ENCODE measurements at places on chromosomes 12 and 14.

- DNase-seq, result no peak
Observed at GRCh38 chr14:97477353-97477752, 680.2 kb downstream of the VRK1 start.

DNA sequence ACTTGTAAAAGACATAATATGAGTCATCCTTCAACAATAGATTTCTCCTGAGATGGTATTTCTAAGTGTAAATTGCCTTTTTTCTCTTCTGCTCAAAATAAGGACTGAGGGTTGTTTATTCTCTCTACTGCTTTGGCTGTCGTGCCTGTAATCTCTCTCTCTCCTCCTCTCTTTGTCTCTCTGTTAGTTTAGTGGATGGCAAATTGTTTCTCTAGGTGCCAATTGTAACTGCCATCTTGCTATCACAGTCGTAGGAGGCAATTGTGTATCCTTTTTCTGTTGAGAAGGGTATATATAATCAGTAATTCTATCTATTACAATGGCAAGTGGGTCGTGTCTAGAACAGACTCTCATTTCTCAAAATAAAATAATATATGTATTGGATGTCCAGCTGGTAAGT, 545.0 kb upstream of the FBXO33 start:
- DNase-seq, result no peak

DNA sequence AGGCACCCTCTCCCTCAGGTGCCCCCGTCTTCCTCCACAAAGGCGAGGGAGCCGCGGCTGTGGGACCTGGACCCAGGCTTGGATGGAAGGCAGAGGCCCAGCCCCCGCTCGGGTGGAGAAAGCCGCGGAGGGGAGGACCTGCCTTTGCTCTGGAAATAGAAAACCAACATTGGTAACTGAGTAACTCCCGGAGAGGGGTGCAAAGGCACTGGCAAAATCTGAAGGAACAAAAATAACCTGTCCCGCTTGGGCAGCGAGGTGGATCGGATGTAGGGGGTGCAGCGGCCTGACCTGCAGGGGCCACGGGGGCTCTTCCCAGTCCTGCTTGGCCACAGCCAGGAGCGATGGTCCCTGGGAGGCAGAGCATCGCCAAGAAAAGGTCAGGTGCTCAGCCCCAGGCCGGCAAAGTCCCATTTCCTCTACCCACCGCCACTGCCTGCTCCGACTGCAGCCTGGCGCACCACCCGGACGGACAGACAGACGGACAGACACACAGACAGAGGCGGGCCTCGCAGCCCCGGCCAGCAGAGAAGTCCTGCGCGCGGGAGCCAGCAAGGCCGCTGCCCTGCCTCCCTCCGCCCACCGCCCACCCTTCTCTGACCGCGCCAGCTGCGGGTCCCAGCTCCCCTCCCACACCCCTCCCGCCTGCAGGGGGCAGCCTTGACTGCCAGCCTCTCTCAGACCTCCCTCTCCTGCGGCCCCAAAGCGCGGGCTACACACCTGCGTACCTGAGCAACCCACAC, 21.4 kb upstream of the TMEM106C start:
- DNase-seq, result peak; percentile 76

- DNase-seq, result no peak
Observed at GRCh38 chr14:50756300-50756699, 74.7 kb downstream of the NIN start.

DNA sequence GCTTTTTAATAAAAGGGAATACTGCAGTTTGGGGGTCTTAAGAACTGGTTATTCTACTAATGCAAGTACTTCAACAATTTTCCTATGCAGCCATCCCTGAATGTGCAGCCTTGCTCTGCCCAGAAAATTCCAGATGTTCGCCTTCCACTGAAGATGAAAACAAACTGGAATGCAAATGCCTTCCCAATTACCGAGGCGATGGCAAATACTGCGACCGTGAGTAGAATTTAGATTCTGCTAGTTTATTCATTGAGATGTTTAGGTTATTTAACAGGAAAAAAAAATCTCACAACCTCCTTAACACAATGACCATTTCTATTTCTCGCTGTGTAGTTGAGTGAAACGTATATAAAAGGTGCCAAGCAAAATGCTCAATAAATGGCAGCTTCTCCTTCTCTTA, 49.9 kb downstream of the STAB2 start:
- DNase-seq, result no peak

- no peak for DNase-seq
Observed at GRCh38 chr12:114888448-114888847, 204.5 kb upstream of the TBX3 start.

DNA sequence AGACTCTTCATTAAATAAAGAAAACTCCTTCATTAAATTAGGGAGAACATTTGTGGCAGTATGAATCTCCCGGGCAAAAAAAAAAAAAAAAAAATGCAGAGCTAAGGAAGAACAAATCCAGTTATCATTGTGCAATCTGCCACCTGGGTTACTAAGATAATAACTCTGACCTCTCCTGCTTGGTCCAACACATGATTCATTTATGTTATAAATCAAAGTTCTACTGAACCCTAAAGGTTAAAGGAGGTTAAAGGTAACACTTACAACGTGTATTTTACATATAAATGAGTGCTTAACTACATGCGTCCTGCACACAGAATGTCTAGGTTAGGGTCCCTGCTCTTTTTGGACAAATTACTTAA, 4.2 kb downstream of the TGFB3 start:
- no peak for DNase-seq

- no peak for DNase-seq
Observed at GRCh38 chr14:89626233-89626806, 209.3 kb upstream of the FOXN3 start.

DNA sequence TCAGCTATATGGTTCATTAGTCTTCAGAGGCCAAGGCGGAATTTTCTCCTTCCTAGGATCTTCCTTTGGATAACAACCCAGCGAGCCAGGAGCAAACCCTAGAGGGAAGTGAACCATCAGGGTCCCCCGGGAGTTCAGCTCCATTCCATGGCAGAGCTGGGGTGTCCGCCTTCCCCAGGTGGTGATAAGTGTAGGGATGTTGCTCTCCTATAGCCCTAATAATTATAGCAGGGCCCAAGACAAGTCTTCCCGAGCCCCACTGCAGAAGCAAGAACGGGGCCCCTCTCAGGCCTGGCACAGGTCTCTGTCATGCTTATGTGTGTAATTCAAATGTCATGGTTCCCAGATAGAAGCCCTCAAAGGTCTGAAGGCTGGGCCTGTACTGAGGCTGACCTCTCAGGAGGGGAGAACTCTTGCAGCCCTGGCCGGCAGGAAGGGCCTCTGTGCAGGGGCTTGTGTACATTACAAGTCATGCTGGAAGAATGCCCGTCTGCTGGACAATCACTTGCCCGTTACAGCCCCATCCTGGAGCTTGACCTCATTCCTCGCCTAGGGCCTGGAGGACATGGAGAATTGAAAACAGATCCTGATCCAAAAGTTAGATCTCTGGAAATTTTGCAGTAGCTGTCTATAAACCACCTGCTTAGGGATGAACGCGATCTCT, 17.3 kb downstream of the LRTM2 start:
- no peak for DNase-seq

GRCh38 chr14:65291531-65291930, 121.0 kb upstream of the FUT8 start:
- no peak for DNase-seq

DNA sequence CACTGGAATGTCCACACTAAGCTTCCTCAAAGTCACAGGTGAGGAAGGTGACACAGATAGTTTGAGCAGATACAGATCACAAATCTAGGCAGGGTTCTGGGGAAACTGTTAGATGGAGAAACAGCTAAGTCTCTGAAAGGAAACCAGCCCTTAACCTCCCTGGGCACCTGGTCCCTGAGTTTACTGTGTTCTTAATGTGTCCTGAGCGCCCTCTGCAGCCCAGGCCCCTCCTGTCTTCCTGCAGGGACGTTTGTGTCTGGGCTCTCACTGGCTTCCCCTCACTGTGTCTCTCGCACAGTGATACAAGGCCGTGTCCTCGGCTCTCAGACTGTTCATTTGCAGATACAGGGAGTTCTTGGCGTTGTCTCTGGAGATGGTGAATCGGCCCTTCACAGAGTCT, 684.3 kb downstream of the TMEM121 start:
- no peak for DNase-seq

DNA sequence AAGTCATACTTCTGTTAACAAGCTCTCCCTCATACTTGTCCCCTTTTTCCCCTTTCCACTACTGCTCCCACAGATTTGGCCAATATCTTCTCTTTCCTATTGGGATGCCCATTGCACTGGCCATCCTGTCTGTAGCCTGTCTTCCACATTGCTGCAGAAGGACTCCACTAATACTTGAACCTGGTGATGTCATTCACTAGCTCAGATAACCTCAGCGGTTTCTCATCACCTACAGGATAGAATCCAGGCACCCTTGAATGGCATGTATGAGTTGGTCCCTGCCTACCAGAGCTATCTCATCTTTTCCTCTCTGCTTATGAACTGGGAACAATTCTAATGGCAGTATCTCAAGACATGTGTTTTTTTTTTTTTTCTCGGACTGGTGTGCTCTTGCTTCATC, 84.6 kb downstream of the PTPRR start:
- DNase-seq, result no peak

- no peak for DNase-seq
Observed at GRCh38 chr12:15563663-15564062, 225.5 kb downstream of the EPS8 start.

- peak; percentile 63 for DNase-seq
Observed at GRCh38 chr14:33938131-33938949, 12.5 kb downstream of the EGLN3 start.

DNA sequence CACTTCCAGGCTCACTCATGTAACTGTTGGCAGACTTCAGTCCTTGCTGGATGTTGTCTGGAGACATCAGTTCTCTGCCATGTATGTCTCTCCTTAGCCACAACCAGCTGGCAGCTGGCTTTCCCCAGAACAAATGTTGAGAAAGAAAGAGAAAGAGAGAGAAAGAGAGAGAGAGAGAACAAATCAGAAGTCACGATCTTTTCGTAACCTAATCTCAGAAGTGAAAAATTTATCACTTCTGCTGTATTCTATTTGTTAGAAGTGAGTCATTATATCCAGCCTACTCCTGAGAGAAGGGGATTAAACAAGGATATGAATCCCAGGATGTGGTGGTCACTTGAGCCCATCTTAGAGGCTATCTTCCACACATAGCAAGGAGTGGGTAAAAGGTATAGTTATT, 101.2 kb downstream of the BTG1 start:
- no peak for DNase-seq

Data from NCI-H526 (cell line).